Hematopoietic multipotent progenitor cell treated with erythropoietin and hydrocortisone succinate and interleukin-3 and kit ligand, for 6 days (in vitro differentiated cells): ENCODE measurements at places on chromosomes 16 and 17.

DNA sequence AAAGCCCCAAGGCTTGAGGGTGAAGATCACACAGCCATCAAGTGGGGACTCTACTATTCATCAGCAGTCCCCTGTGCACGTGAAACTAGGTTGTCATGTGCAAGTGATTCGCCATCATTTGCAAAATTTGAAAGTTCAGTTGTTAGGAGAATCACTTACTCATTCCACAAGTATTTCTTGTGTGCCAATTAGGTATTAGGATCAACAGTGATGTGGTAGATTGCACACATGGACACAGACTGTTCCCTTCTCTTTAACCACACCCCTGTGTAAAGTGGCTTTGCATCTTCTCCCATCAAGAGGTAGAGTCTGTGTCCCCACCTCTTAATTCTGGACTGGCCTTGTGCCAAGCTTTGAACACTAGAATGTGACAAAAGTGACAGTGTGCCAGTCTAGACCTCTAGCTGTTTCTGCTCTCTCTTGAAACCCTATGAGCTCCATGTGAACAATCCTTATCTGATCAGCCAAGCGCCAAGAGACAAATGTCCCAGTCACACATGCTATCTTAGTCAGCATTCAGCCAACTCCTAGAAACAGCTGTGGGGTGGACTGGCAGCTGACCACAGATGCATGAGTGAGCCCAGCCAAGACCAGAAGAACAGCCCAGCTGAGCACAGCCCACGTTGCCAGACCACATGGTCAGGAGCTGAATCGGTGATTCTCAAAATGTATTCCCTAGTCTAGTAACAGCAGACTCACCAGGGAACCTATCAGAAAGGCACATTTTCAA, 31.5 kb upstream of the SHISA9 start:
- DNase-seq, result peak; percentile 8

GRCh38 chr16:734208-734980, 6.4 kb downstream of the CIAO3 start:
- no peak for DNase-seq

GRCh38 chr17:50063561-50064252, 7.8 kb downstream of the ITGA3 start:
- DNase-seq, result no peak

GRCh38 chr17:32348483-32348800, 1.5 kb upstream of the ZNF207 start:
- peak; percentile 88 for DNase-seq

DNA sequence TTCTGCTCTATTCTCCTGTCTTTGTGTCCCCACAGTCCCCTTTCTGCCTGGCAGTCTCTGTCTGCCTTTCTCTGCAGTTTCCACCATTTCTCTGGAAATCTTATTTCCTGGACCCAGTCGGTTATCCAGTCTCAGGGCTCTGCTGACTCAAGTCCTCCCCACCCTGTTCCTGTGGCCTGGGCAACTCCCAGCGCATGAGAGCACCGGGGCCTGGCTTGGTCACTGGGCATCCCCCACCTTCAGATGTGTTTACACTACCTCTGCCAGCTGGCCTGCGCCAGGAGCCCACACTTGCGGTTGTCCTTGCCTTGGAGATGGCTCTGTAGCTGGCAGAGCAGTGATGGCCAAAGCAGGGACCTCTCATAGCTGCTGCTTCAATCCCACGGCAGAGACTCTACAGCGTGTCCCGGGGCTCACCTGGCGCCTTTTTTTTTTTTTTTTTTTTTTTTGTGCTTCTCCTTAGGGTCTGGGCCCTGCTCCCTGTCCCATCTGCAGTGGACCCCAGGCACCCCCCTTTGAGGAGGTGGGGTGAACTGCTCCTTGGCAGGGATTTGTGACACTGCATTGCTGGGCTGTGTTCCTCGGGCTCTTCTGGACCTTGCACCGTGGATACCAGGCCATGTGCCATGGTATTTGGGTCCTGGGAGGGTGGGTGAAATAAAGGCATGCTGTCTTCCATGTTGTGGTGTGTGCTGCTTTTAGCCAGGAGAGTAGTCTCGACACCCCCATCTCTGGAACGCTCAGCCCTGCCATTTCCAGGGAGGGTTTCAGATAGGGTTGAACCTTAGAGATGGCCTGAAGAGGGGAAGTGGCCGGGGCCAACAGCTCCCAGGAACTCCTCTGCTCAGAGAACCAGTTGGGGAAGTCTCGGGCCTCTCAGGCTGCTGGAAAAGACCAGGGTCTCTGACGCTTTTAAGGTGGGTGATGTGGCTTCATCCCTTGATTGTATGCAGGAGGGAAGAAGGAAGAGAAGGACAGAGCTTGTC, 17.5 kb downstream of the GUCY2D start:
- peak; percentile 22 for DNase-seq

DNA sequence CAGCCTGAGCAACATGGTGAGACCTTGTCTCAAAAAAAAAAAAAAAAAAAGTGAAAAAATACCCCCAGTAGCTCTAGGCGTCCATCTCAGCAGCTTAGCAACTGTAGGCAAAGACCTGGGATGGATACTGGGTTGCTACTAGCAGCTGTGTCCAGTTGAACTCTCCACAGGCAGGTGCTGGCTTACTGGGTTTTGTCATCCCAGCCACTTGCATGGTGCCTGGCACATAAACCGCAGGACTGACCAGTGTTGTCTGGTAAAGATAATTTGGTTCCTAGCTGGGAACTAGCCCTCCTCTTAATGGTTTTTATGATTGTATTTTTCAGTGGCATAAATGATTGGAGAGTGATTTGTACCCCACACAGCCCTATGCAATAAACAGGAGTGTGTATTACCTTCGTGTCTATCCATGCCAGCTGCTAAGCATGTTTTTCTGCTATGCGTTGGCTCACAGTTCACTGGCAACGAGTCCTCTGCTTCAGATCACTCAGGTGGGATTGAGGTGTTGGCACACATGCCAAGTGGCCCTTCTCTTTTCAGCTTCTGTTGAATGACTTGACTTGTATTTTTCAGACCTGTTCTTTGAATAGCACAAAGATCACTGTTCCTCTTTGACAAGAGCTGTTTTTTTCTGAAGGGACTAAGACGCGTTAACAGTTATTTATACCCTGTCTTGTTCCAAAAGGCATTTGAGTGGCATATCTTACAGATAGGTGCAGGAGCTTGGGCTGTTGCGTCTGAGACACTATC, 352.9 kb downstream of the SNX29 start:
- no peak for DNase-seq

DNA sequence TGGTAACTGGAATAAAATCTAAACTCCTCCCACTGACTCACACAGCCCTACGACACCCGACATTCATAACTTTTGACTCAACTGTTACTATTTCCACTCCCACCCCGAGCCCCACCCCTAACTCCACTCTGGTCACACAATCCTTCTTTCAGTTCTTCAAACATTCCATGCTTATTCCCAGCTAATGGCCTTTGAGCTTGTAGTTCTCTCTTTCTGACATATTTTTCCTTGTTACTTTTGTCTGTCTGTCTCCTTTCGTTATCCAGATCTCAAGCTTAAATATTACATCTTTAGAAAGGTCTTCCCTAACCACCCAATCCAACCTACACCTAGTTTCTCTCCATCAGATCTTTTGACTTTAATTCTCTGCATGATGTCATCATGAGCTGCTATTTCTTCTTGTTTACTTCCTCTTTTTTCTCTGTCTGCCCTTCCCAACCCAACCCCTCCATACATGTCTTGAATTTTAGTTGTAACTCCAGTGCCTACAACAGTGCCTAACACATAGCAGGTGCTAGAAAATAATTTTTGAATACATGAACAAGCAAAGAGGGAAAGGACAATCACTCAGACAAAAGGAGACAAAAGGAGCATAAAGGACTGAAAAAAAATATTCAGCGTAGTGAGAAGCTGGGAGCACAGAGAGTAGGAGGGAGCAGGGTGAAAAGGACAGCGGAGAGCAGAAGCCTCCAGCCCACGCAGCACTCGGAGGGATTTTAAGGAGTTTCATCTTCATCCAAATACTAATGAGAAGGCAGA, 65.2 kb upstream of the SMIM36 start:
- DNase-seq, result peak; percentile 23

GRCh38 chr17:82087961-82088837, 9.8 kb downstream of the FASN start:
- no peak for DNase-seq

DNA sequence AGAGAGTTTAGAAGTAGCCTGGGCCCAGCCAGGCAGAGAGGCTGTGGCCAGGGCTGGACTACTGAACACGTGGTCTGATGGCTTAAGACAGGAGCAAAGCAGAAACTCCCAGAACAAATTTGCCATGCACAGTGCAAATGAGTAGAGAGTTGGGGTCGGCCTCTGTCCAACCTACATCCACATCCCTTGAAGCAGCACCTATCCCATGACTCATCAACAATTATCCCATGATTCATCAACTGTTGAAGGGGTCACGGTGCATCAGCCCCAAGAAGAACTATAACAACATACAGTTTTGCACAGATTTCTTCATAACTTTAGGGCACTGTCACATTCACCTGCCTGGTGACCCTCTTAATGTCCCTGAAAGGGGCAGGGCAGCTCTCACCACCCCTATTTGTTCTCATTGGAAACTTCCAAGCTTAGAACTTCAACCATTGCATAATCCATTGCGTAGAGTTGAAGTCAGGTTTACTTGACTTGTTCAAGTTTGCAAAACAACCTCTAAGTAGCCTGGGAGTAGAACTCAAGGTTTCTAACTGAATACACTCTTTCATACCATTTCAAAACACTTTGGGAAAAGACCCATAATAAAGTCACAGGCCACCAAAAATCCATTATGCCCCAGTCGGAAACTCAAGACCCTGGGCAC, 235.2 kb upstream of the CDH5 start:
- no peak for DNase-seq

- DNase-seq, result no peak
Measured at GRCh38 chr16:66614161-66614802, 9.8 kb downstream of the CMTM3 start.

GRCh38 chr16:89061590-89062380, 31.9 kb upstream of the ACSF3 start:
- DNase-seq, result no peak

- DNase-seq, result peak; percentile 21
Measured at GRCh38 chr16:72961115-72961832, 86.7 kb downstream of the ZFHX3 start.

DNA sequence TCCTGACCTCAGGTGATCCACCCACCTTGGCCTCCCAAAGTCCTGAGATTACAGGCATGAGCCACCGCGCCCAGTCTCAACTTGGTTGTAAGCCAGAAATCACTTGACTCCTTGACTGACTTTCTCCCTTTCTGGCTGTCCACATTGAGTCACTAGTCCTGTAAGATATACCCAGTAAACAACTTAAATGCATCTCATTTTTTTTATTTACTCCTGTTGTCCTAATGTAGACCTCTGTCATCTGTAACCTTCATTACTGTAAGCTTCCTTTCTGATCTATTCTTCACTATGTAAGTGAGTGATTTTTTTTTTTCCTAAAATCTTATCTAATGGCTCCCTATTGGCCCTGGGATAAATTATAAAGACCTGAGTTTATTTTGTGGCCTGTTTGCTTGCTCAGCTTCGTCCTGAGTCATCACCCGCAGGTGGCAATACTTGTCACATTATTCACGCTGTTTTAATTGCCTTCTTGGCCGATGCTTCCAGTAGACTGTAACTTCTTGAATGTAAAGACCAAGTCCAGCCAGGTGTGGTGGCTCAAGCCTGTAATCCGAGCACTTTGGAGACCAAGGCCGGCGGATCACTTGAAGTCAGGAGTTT, 41.0 kb downstream of the PAFAH1B1 start:
- no peak for DNase-seq

DNA sequence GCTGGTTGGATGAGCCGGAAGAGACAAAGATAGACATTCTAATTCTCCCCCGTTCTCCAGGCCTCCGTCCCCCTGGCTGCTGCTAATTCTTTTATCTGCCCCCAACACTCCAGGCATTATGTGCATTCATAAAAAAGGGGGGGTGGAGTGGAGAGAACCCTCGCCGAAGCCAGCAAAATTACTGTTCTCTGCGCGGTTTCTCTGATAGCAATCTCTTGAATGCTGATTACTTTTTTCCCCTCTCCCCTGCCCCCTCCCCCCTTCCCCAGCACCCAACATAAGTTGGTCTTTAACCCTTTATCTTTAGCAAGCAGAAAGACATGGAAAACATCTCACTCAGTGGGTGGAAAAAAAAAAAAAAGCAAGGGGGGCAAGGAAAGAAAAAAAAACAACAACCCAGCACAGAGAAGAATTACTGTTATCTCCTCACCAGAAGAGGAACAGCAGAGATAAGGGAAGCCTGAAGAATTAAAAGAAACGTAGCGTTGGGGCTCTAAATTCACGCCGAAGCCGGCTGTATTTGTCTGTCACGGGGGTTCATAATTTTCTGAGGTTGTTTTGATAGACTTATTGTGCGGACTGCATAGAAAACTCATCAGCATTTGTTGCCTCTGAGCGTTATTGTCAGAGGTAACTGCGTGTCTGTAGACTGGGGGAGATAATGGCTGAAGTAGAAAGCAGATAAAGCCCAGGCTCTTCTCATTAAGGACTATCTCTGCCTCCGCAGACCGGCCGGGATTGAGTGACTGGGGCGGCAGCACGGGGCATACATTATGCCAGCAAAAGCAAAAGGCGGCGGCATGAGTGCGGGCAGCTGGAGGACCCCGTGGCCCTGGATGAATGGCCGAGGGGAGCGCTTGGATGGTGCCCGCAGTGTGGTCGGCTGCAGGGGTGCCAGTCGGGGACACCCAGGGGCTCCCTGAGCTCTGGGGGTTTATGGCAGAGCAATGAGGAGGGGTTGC, 126.9 kb downstream of the MRM1 start:
- peak; percentile 98 for DNase-seq

DNA sequence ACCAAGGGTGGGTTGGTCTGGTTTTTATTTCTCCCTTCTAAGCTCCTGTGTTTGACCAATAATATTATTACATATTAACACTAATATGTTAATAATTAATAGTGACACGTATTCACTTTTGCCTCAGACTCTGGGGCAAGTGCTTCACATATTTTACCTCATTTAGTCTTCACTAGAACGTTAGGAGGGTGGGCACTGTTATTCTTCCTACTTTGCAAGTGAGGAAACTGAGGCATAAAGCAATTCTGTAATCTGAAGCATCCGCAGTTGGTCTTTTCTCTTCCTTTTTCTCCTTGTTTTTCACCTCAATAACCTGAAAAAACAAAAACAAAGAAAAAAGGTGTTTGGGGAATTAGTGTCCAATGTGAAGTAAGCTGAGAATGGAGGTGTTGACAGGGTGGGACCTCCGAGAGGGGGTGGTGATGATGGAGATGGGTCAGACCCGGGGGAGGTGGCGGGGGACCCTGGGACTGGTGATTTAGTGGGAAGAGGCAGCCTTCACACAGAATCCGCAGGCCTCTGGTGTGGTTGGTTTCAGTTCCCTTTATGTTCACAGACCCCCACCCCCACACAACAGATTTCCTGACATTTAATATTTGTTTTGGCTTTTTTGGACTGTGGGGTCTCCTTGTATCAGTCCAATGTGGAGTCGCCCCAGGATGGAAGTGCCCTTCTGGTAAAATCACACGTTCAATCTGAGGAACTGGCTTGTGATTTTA, 3.7 kb downstream of the CDH1 start:
- no peak for DNase-seq
